ENCODE measurements at places on chromosomes 12 and 14. TPM values are rescaled to one million over a fixed set of nuclear protein-coding genes. Genes with fewer than 3 reads are reported as not detected.
A peak's percentile ranks its signal among the peaks of the same experiment; 100 is the strongest.

- DNase-seq = peak; percentile 17
Measured at GRCh38 chr12:41531147-41531829, 343.2 kb downstream of the PDZRN4 start.

DNA sequence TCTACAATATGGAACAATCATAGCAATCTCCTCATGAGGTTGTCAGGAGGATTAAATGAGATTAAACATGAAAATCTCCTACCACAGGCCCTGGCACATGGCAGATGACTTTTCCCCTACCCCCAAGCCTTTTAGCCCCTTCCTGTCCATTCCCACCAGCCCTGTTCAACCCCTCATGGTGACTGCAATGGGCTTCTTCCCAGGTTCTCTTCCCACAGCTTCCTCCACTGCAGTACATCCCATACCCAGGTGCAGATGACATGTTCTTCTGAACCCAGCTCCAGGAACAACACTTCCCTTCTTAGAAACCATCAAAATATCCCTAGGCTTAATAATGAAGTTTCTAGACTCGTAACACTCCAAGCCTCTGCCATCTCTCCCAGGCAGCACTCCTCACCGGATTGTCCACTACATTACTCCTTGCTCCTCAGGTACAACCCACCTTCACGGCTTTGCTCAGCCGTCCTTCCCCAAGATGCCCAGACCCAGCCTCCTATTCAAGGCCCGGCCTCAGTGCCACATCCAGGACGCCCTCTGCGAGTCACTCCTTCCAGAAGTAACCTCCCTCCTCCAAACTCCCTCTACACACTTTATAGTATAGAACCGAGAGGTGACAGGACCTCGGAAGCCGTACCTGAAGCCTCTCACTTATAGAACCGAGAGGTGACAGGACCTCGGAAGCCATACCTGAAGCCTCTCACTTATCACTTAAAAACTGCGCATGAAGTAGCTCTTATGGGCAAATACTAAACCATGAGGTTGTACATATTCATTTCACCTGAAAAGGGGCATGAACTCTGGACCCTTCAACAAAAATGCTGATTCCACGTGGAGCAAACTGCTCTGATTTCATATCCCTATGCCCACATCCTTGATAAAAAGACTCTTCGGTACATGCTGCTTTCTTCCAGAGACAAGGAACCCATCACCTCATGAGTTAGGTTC lies 1.5 kb downstream of the CRACR2A start:
- no peak for DNase-seq

- no peak for DNase-seq
Measured at GRCh38 chr12:48071808-48072207, 34.1 kb downstream of the SENP1 start.

DNA sequence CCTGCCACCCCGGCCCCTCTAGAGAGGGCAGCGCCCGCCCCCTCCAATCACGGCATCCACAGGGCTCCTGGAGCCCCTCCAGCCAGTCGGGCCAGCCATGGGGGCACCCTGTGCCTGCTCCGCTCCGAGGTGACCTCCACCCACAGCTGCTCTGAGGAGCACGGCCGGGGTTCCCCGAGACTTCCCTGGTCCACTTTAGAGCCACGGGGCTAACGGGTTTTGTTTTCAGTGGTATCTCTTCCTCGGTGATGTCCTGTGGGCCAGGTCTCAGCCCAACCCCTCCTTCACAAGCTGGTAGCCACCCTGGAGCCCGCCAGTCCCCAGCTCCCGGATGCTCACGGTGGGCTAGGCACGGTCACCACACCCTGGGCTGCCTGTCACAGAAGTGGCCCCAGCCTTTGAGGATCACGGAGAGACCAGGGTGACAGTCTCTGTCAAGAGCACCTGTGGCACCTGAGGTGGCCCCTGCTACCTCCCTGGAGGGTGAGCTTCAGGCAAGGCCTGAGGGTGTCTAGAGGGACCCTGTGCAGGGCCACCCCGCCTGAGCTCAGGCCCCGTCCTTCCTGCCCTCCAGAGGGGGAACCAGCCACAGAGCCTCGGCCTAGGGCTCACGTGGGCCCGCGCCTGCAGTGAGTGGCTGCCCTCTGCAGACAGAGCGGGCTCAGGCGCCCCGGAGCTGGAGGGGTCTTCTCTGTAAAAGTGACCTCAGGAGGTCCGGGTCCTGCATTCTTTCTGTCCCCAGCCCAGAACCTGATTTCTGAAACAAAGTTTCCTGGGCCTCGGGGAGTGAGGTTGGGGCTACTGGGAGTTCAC lies 146.0 kb upstream of the C14orf180 start:
- DNase-seq = peak; percentile 52

DNA sequence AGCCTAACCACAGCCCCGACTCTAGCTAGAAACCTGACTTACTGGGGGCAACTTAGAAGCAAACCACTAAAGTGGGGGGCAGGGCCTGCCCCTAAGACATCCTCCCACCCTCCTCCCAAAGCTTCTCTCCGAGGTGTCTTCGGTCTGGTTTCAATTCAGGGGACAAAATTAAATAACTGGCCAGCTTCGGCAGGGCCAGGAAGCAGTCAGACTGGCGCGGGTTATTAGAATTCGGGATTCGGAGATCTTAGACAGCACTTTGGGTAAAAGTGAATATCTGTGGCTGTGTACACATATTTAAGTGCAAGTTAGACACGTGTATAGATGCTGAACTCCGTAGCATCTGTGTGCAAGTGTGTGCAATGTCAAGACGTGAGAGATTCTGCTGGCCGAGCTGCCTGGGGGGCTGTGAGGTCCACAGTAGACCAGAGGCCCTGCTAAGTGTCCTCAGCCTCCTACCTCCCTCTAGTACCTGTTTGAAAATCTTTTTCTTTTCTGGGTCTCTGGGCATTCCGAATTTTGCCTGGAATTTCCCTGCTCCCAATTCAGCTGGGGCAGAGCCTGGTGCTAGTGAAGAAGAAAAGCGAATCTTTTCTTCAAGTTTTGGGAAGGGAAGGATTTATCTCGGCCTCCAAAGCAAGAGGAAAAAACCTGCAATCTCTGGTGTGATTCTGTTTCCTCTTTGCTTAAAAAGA lies 4.0 kb upstream of the HOXC10 start:
- no peak for DNase-seq

- no peak for DNase-seq
Measured at GRCh38 chr12:107580750-107581618, 104.6 kb upstream of the PWP1 start.

DNA sequence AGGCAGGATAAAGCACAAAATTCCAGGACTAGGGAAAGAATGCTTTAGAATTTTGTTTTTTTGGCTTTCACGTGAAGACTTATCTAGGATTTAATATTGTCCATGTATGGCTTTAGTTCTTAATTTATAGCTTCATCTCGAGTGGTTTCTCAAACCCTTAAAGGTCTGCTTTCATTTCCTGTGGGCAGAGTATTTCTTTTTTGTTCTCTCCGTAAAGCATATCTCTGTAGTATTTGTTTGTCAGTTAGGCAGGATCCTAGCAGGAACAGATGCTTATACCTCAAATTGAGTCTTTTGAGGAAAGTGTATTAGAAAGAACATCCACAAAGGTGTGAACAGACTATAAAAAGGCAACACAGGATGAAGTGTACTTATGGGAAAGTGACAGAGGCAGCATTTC lies 697.1 kb upstream of the SEL1L start:
- DNase-seq = no peak

GRCh38 chr12:109625131-109625559 lies 51.6 kb downstream of the MVK start:
- no peak for DNase-seq

GRCh38 chr12:56029666-56030293 lies 8.9 kb downstream of the IKZF4 start:
- DNase-seq = peak; percentile 32

The GPHN gene
- total RNA-seq = 60.8 TPM

The TAS2R42 gene
- total RNA-seq = not detected

All from right lobe of liver (tissue), 6 donors.